Stimulated activated effector memory CD8-positive, alpha-beta T cell treated with anti-CD3 and anti-CD28 coated beads, Interleukin-12 subunit alpha, Interleukin-12 subunit beta, amount 100 ng/mL, for 72 hours (primary cell): ENCODE measurements at places on chromosomes 6 and 20.

DNA sequence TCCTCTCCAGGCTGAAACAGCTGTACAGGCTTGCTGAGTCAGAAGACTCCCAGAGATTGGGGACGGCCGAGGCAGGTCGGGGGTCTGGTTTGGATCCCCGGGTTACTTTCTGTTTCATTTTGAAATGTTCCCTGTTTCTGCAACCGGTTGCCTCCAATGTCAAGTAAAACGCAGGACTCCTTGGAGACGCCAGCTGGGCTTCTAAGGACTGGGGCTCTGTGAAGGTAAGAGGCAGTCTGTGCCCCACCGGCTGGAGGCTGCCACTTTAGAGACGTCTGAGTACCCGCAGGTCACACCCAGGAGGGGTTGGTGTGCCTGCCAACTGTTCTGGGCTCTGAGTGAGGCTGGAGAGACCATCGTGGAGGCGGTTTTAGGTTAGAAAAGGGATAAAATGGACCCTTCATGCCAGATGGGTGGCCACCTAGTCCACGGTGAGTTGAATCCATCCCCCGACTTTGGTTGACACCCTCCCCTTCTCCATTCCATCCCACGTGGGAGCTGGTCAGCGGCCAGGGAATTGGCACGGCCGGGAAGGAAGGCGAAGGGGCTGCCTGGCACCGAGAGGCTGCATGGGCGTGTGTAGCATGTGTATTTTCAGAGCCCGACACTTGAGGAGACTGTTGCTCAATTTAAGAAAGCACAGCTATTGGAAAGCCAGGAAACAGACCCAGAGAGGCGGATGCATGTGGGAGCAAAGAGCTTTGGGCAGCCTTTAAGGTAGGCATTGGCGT lies 240.9 kb downstream of the PHACTR1 start:
- DNase-seq: peak; percentile 2

GRCh38 chr6:125787791-125788190 lies 3.0 kb upstream of the NCOA7 start:
- no peak for DNase-seq

GRCh38 chr20:58577139-58577806 lies 62.1 kb upstream of the APCDD1L start:
- DNase-seq: no peak

- DNase-seq: no peak
Measured at GRCh38 chr6:29886701-29887100, 55.6 kb upstream of the HLA-A start.

GRCh38 chr20:16063881-16064280 lies 509.4 kb downstream of the KIF16B start:
- DNase-seq: no peak

DNA sequence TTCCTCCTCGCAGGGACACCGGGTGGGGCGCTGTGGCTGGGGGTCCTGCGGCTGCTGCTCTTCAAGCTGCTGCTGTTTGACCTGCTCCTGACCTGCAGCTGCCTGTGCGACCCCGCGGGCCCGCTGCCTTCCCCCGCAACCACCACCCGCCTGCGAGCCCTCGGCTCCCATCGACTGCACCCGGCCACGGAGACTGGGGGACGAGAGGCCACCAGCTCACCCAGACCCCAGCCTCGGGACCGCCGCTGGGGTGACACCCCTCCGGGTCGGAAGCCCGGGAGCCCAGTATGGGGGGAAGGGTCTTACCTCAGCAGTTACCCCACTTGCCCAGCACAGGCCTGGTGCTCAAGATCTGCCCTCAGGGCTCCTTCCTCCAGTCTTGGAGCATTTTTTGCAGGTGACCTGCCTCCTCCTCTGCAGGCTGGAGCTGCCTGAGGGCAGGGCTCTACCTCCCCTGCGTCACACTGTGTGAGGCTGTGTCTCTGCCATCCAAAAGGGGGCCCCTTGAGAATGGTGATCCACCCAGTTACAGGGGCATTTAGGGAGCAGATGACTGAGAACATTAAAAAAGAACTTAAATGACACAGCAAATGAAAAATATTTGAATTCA lies 3.9 kb upstream of the CNPY3 start:
- no peak for DNase-seq

DNA sequence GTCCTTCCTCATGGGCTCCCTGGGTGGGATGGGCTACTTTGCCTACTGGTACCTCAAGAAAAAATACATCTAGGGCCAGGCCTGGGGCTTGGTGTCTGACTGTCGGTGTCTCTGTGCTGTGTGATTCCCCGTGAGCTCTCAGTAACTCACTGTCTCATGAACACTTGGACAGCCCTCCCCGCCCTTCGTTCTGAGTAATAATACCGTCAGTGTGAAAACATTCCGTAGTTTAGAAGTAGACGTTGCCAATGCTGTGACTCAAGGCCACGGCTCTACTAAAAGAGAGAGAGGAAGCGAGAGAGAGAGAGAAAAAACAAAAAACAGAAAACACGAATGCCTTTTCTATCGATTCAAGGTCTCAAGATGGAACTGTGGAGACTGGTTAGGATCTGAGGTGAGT lies 31.8 kb downstream of the FITM2 start:
- DNase-seq: no peak

DNA sequence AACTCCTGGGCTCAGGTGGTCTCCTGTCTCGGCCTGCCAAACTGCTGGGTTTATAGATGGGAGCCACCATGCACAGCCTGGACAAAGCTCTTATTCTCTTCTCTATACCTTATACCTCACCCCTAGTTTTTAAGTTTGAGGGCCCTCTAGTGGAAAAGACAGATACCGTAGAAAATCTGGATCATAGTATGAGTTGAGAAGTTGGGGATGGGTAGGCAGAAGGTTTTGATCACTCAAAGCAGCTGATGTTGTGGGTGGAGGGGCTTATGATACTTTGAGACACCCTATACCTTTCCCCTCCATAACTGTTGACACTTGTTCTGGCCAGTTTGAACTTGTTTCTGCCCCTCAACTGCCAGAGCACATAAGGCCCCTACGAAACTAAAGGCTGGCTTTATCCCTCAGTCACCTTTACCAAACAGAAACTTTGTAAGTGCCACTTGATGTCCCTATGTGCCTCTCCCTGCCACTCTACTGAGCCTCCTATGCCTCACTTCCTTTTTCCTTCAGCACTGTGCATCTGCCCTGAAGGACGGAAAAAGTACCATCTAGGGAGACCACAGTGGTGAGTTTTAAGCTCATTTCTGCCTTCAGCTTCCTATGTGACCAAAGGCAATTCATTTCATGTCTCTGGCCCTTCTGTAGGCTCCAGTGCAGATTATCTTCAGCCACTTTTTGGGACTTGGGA lies 28.6 kb downstream of the RALY start:
- no peak for DNase-seq

GRCh38 chr6:137191236-137191635 lies 17.8 kb upstream of the IL22RA2 start:
- DNase-seq: no peak

DNA sequence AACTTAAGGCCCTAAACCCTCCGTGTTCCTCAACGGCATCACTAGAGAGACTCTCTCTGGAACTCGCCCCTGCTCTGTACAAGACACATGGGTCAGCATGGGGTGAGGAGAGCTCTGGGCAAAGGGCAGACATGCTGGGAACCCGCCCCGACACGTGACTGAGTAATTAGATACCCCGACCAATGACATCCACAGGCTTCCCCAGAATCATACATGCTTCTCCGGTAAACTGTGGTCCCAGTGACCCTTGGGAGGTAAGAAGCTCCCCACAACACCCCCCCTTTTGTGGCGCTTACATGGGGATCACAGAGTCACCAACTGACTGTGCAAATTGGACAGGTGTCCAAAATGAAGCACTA lies 31.7 kb upstream of the RPS6KA2 start:
- no peak for DNase-seq

DNA sequence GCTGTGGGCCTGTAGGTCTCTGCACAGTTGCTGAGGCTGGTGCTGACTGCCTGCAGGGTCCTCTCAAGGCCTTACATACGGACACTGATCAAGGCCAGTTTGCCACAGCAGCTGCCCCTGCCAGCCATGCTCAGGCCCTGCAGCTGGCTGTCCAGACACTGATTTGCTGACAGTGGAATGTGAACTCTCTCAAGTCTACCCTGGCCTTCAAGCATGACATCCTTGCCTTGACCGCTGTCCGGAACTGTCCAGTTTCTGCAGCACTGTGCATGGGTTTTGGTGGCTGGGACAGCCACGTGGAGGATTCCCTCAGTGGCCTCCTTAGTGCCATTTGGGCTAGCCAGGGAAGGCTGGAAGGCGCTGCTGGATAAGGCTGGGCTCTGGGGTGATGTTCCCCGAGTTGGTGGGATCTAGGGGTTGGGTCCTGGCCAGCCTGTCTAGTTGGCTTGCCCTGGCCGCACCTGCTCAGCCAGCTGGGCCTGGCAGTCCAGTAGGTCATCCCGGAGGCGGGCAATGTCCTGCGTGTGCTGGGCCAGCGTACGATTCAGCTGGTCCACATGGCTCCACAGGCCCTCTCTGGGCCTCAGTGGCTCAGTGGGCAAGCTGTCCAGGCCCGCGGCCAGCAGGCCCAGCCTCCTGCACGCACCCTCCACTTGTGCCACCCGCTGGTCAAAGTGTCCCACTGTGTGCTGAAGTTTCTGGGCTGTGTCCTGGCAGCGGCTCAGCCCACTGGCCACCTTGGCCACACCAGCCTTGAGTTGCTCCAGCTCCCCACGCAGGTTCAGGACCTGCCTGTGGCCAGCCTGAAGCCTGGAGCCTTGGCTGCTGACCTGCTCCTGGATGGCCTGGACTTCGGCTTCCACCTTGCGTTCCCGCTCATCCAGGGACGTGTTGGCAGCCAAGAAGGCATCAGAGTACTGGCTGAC lies 5.5 kb downstream of the EMILIN3 start:
- no peak for DNase-seq

DNA sequence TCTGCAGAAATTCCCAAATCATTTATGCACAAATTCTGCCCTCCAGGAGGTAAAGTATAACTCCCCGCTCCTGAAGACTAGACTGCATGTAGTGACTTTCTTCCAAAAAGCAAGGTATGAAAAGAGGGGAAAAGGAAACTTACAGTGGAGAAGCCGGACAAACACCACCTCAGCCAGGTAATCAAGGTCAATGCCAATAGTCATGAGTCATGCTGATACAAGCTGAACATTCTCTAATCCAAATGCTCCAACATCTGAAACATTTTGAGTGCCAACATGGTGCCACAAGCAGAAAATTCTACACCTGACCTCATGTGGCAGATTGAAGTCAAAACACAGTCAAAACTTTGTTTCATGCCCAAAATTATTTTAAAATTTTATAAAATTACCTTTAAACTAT lies 165.6 kb downstream of the FOXA2 start:
- no peak for DNase-seq

- DNase-seq: no peak
Measured at GRCh38 chr6:9927275-9927674, 487.6 kb downstream of the TFAP2A start.

DNA sequence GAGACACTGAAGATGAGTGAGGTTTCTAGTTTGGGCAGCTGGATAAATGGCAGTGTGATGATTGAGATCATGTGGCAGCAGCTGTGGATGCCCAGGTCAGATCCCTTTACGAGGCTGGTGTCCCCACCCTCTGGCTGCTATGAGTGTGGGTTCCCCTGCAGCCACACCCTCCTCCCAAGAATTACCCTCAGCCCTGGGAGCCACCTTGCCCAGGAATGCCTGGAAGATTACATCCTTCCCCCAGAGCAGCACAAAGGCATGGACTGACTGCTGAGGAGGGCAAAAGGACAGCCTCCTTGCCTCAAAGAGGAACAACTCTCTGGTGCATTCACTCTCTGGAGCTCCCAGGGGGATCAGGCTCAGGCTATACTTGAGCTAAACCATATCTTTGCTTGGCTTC lies 15.0 kb upstream of the PKHD1 start:
- no peak for DNase-seq

- DNase-seq: no peak
Measured at GRCh38 chr6:89008001-89008814, 44.8 kb upstream of the RNGTT start.

DNA sequence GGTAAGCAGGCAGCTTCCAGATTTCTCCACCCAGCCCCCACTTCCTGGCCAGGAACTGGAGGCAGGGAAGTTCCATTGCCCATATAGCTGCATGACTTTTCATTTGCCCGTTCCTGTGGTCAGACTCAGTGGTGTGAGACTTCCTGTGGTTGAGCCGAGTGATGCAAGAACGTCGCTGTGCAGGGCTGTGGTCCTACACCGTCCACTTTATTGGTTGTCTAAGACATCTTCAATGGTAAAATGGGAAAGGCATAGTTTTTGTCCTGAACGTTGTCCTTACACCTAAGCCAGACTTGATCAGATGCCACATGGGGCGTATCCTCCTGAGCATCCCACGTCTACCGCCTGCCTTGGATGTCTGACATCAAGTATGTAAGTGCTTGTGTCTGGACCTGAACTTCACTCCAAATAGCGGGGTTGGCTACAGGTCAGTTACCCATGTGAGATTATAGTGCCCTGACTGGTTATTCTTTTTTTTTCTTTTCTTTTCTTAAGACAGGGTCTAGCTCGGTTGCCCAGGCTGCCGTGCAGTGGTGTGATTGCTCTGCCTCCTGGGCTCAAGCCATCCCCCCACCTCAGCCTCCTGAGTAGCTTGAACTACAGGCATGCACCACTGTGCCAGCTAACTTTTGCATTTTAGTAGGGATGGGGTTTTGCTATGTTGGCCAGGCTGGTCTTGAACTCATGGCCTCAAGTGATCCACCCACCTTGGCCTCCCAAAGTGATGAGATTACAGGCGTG lies 25.9 kb upstream of the GTSF1L start:
- DNase-seq: peak; percentile 82

DNA sequence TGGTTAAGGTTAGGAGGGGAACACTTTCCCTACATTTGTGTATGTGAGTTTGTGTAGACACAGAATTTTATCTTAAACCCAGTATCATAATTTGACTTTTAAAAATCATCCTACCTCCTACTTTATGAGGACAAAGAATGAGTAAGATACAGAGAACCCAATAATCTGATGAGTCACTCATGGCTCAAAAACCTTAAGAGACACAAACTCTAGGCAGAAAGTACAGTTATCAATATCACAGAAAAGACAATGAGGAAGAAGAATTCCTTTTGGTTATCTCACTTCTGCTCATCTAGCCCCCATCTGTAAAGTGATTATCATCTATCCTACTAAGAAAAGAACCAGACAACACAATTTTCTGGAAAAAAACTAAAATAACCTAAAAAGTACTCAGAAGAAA lies 87.7 kb downstream of the EPB41L2 start:
- no peak for DNase-seq

GRCh38 chr6:139751179-139751578 lies 376.7 kb upstream of the CITED2 start:
- no peak for DNase-seq

GRCh38 chr20:39699166-39699725 lies 737.1 kb downstream of the DHX35 start:
- DNase-seq: no peak

GRCh38 chr6:138428944-138429598 lies 25.0 kb downstream of the HEBP2 start:
- DNase-seq: no peak

DNA sequence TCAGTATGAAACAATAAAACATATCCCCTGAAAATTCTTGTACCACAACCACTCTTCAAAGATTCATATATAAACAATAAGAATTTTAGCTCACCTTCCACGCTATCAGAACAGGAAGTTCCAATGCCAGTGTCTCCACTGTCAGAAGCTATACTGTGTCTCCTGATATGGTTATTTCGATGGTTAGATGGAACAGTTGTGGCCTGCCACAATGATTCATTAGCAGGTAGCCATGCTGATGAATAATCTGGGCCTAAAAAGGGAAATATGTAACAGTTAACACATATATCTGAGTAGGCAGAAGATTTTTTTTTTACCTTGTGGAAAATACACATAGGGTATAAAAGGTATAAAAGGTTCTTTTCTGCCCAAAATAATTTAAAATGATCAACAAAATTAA lies 19.0 kb downstream of the CEP85L start:
- DNase-seq: no peak
